ENCODE measurements at places on chromosomes 11 and 22. TPM values are rescaled to one million over a fixed set of nuclear protein-coding genes. Genes with fewer than 3 reads are reported as not detected.

Gene GGT5
- total RNA-seq, result 3.7 TPM

Gene KCNQ1OT1
- total RNA-seq, result 0.07 TPM

Gene POLR2F
- 121 TPM for total RNA-seq

Gene SYT13
- 7.2 TPM for total RNA-seq

Gene FIBIN
- not detected for total RNA-seq

Gene CHCHD10
- total RNA-seq, result 162 TPM

Gene TESMIN
- 2.8 TPM for total RNA-seq

Gene PNPLA5
- total RNA-seq, result not detected

Gene IL18BP
- total RNA-seq, result 4.5 TPM

Gene ZDHHC8
- total RNA-seq, result 39.3 TPM

Gene SH3BP1
- total RNA-seq, result 1.6 TPM

Gene TBX1
- total RNA-seq, result 5.7 TPM

Gene ISX
- not detected for total RNA-seq

Gene OR51F1
- total RNA-seq, result not detected

Gene MS4A6A
- total RNA-seq, result not detected

Gene MPZL2
- 0.20 TPM for total RNA-seq

Gene FXYD6
- total RNA-seq, result 0.32 TPM

Gene KLHL35
- 1.3 TPM for total RNA-seq

Gene TANGO2
- total RNA-seq, result 15.6 TPM

Gene KCNJ11
- 0.90 TPM for total RNA-seq

Gene ANKK1
- total RNA-seq, result not detected

Gene SLC22A8
- not detected for total RNA-seq

Gene HPX
- 0.83 TPM for total RNA-seq

Gene ROBO4
- not detected for total RNA-seq

Gene AMPD3
- total RNA-seq, result 5.7 TPM

Gene PI4KA
- 20.0 TPM for total RNA-seq

Gene OR5T3
- total RNA-seq, result not detected

Gene SHANK3
- 1.9 TPM for total RNA-seq

Gene DERL3
- 0.68 TPM for total RNA-seq

Gene OR8H3
- total RNA-seq, result not detected

Gene MEI1
- total RNA-seq, result 0.21 TPM

Gene TRPM5
- not detected for total RNA-seq

Gene OR52E8
- total RNA-seq, result not detected

Gene UBQLNL
- total RNA-seq, result not detected

Gene FGF3
- not detected for total RNA-seq

Gene CCDC87
- total RNA-seq, result 0.84 TPM

Gene ANO3
- total RNA-seq, result not detected

Gene CDC42EP2
- 14.9 TPM for total RNA-seq

Gene CDPF1
- 10.4 TPM for total RNA-seq

Gene OR5A1
- total RNA-seq, result not detected

Gene IGLL1
- total RNA-seq, result not detected

Gene OR52I1
- not detected for total RNA-seq

Gene MUC2
- 0.59 TPM for total RNA-seq

Gene CASP1
- not detected for total RNA-seq

Gene FADS3
- total RNA-seq, result 68.0 TPM

Gene CD3E
- not detected for total RNA-seq

Gene NLRP14
- not detected for total RNA-seq

Gene OR6T1
- total RNA-seq, result not detected

Gene SYCE3
- total RNA-seq, result not detected
